ENCODE measurements at places on chromosomes 5 and 9.

DNA sequence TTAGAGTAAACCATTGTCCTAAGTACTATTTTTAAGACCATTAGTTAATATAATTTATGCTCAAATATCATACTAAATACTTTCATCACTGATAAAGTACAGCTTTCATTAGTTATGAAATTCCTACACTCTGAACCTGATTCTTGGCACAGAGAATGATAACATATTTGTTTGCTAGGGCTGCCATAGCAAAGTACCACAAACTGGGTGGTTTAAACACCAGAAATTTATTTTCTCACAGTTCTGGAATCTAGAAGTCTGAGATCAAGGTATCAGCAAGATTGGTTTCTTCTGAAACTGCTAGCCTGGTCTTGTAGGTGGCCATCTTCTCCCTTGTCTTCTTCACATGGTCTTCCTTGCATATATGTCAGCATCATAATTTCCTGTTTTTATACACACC lies 608.4 kb downstream of the TLE1 start:
- no peak for DNase-seq

DNA sequence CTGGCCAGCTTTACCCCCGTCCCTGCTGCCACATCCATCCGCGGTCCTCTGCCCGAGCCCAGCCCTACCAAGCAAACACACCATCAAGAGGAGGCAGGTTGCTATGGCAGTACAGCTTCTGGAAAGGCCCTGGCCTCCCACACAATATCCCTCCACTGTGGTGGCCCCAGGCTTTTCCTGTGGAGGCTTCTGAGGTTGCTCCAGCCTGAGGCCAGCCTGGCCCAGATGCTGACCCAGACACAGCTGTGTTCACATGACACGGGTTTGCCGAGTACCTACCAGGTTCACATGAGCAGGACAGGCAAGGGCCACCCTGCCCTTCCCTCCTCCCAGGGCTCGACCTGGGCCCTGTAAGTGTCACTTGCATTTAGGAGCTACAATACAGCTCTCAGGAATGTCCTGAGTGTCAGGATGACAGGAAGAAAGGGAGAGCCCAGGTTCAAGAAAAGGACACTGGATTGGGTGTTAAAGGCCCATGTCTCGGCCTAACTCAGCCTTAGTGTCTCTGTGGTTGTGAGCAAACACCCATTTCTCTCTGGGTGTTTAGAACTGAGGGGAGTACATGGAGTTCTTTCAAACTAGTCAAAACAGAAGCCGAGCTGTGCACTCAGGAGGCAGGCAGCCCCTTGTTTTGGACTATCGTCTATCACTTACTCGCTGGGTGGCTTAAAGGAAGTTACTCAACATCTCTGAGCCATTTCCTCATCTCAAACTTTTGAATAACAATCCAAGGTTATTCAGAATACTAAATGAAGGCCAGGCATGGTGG lies 40.2 kb downstream of the NAIF1 start:
- DNase-seq: no peak

DNA sequence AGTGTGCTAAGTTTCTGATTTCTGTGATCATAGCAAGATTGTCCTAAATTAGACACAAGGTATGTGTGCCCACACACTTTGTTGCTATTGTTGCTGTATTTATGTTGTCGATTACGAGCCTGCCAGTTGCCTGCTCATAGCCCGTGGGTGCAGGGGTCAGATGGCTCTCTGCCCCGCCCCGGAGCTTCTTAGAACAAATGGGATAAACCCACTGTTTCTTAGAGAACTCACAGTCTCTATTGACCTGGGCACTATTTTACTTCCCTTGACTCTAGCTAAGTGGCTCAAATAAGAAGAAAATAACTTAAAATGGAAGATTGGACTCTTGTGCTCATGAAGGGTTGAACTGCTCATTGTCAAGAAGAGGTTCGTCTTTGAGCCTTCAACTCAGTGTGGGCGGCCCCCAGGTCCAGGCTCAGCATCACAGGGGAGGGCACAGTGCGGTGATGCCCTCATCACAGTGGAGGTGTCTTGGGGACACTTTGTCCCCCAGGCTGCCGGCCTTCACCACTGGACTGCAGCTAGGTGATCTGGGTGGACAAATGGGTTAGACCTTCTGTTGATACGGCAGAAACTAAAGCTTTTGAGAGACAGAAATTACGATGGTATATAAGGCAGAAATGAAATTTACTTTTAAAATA lies 155.5 kb downstream of the TENT4A start:
- DNase-seq: no peak

DNA sequence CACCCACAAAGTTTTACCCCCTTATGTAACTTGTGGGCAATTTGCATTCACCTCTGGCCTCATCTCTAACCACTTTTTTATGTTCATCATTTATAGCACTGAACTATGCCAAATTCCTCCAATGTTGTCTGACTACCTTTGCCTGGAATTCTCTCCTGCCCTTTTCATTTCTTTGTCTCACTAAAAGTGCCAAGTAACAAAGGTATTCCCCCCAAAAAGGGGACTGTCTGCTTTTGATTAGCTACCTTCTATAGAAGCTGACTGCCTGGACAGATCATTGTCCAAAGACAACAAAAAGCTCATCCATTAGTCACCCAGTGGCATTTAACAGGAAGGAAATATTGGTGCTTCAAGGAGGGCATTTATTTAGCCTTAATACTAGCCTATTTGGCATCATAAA lies 189.9 kb upstream of the VCAN start:
- DNase-seq: peak; percentile 17

DNA sequence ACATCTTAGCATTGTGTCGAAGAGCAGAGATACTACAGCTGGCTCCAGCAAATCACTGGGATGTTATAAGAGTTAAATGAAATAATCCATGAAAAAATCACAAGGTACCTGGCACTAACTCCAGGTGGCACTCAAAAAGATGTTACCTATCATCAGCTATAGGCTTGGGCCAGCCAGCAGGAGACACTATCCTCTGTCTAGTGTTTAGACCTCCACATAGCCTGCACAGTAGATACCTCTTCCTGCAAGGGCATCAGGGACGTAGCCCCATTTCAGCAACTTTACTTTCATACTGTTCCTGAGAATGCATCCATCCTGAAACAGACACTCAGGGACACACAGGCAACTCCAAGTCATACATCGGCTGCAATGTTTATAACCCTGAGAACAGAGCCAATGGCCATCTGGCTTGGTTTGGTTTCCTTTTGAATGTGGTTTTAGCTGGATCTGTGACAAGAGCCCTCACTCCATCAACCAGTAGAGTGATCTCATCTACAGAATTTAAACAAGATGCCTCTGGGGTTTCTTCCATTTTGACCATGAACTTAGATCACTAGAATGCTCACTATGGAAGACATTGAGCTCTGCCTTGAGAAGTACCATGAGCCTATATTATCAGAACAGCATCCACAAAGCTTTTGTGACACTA lies 69.9 kb downstream of the TLE1 start:
- peak; percentile 19 for DNase-seq

DNA sequence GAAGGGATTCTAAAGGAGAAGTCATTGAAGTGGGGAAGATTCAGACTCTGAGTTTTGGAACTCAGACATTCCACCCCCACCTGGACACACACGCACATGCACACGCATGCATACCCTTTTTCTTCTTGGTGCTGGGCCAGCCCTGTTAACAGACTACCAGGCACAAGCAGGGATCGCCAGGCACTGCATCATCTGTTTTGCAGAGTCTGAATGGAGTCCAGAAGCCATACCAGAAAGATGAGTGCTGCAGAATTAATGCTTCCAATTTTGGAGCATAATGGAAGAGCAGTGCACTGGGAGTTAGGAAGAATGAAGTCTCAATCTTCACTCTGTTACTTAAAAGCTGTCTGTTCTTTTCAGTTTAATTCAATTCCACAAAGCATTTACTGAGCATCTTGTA lies 95.5 kb downstream of the PDE8B start:
- DNase-seq: no peak

DNA sequence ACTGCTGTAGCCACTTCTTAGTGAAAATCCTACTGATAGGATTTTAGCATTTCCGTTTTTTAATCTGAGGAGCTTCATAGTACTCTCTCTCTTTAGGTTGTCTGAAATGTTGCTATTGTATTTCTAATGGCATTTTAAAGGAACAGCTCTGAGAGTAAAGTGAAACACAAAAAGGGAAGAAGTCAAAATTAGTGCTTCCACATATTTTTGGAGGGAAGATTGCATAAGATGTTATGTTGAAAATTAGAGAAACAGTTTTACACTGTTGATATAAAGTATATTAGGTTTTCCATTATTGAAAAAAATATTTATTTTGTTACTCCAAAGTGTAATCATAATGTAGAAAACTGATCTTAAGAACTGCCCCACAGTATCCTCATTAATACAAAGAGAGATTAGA lies 525.1 kb downstream of the TAF11L14 start:
- DNase-seq: no peak

DNA sequence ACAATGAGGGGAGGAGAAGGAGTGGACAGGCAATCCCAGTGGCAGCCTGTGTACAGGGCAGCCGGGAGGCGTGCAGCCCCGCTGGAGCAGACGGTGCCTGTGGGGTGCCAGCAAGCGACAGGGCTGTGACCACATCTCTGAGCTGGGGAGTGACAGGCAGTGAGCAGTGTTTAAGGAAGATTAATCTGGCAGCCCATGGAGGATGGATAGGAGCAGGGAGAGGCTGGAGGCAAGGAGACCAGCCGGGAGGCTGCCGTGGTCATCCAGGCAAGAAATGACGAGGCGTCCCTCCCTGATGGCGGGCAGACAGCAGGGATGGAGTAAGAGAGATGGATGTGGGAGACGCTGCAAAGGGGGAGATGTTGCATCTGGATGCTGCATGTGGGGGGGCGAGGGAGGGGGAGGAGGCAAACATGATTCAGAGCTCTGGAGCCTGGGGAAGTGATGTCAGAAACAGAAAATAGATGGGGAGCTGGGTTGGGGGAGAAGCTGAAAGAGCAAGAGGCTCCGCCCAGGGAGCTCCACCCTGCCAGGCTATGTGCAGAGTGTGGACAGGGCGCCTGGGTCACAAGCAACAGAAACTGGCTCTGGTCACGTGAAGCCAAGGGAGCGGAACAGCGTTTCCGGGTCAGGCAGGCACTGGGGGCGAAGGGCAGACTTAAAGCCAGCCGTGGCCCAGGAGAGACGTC lies 12.6 kb downstream of the UNC5A start:
- DNase-seq: no peak

DNA sequence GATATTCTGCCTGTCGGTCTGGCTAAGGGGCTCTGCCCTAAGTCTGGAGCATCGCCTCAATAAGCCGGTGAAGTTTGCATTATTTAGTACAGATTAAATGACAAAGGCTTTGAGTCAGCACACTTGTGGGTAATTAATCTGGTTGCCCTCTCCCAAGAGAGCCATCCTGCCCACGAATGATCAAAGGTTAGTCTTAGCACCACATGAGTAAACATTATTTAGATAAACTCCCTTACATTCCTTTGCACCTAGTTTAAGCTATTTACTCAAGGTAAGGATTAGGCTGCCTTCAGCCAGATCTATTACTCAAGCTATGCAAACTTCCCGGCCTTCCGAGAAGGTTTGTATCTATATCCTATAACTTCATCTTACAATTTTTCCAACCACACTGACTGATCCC lies 572.1 kb downstream of the CHSY3 start:
- no peak for DNase-seq

DNA sequence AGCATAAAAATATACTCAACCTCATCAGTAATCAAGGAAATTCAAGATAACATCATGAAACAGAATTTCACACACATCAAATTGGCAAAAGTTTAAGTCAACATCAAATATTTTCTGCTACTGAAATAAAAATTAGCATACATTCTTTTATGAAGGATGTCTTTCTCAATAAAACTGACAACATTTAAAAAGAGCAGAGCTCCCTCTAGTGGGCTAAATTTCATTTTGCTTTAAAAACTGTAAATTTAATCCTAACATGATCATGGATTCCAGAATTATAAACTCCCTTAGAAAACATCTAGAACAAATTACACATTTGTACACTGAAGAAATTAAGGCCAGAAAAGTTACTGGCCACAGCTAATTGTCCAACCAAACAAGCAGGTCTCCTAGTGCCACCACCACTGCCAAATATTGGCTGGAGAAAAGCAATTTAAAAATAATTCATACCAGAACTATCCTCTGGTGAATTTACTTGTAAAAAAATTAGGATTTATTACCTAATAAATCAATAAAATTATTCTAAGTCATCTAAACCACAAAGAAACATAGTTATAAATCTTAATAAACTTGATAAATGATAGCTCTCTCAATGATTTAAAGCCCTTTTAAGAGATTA lies 31.2 kb downstream of the DEPDC1B start:
- no peak for DNase-seq

- DNase-seq: no peak
Observed at GRCh38 chr9:129400001-129400970, 220.6 kb downstream of the C9orf50 start.

DNA sequence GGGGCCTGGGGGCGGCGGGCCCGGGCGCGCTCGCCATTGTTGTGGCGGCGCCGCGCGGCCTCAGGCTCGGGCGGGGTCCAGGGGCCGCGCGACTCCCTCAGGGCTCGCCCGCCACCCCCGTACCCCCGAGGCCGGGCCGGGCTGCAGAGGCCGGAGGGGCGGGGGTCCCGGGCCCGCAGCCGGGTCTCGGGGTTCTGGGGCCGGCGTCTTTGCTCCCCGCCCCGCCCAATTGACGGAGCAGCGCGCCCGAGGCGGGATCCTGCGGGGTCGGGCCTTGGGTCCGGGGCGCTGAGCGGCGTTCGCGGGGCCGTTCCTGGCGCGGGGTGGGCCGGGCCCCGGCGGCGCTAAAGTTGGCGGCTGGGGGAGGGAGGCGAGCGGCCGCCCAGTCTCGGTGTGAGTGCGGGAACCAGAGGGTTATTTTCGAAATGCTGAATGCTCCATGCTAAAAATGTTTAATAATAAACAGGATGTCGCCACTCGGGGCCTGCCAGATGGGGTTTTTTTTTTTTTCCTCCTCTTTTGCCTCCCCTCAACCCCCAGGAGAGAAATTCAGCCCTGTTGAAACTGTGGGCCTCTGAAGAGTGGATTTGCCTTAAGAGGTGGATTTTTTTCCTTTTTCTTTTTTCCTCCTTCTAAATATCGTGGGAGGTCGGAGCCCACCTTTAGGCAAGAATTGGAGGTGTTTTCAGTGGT lies 724 bp downstream of the PRRC2B start:
- no peak for DNase-seq

DNA sequence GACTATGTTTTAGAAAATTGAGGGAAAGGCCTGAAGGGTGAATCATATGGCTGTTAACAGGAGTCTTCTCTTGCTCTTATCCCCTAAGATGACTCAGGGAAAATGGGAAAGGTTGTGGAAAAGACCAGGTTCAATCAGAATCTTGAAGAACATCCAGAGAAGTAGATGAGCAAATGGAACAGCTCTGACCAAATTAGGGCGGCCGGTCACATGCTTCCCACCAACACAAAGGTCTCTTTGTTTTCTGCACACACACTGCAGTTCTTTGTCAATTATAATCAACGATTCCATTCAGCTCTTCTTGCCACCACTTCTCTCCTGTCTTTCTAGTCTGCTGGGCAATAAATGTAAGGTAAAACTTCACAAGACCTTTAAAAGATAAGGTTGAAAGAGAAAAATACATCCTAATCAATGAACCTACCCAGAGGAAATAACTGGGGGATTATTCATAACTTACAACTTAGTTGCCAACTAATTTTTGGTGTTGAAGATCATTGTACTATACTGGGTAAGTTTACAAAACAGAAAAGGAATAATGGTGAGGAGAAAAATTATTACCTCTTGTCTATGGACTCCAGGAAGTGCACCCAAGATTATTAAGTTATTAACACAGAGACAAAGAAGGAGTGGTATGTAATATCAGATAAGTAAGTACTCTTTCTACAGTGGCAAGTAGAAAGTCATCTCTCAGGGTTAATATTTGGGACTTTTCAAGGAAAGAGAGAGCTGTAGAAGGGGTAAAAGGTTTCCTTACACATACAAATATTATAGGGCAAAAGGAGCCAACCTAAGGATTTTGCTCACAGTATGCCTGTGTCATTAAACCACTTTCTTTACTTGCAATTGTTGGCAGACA lies 441.9 kb upstream of the PIK3R1 start:
- DNase-seq: no peak
